ENCODE measurements at places on chromosomes 11 and 22. TPM values are rescaled to one million over a fixed set of nuclear protein-coding genes. Genes with fewer than 3 reads are reported as not detected.

The AMPD3 gene
- total RNA-seq = 31.2 TPM

GRCh38 chr11:103547024-103547423, 437.8 kb downstream of the DYNC2H1 start:
- DNase-seq = no peak

DNA sequence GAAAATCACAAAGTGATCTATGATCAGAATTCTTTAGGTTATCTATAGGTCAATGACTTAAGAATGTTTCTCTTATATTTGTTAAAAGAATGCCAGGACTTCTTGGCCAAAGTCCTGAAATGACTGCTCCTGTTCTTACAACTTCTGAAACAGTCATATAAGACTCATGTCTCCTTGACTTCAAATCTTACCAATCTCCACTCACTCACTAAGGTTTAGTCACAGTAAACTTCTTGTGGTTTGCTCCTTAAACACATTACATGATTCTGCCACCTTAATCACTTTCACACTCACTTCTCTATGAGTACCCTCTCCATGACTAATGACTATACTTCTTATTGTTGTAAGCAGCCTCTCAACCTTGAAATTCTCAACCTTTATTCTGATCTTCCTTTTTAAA, 648.7 kb upstream of the CCDC179 start:
- DNase-seq = no peak

The DKK3 gene
- 175 TPM for total RNA-seq

The UPK3A gene
- total RNA-seq = 0.49 TPM

- no peak for DNase-seq
Observed at GRCh38 chr22:39943337-39943736, 16.9 kb upstream of the TMA7B start.

The IGSF22 gene
- total RNA-seq = 0.68 TPM

GRCh38 chr11:12453243-12453642, 75.9 kb downstream of the PARVA start:
- no peak for DNase-seq

DNA sequence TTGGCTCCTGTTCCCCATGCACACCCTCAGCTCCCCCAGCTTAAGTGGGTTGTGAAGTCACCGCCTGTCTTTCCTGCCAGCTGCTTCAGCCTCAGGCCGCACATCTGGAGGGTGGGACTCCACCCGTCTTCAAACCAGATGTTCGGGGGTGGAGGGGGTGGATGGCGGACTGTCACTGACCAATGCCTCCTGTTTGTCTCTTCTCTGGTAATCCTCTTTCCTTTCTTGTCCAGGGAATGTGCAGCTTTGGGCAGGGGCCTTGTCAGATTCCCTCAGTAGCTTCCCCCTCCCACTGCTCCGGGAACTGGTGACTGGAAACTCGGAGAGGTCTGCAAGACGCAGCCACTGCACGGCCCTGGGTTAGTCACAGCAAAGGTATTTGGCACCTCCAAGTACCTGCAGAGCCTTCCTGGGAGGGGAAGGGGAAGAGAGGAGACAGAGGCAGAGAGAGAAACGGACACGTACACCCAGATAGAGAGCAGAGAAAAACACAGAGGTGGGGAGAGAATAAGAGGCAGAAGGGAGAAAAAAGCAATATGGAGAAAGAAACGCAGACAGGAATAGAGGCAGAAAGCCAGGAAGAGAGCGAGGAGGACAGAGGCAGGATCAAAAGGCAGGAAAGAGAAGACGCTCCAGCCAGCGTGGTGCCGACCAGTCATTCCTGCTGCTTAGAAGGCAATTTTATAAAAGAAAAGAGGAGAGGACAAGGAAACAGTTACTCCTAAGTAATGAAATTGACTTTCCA, 56.1 kb upstream of the TIMP3 start:
- DNase-seq = peak; percentile 89

DNA sequence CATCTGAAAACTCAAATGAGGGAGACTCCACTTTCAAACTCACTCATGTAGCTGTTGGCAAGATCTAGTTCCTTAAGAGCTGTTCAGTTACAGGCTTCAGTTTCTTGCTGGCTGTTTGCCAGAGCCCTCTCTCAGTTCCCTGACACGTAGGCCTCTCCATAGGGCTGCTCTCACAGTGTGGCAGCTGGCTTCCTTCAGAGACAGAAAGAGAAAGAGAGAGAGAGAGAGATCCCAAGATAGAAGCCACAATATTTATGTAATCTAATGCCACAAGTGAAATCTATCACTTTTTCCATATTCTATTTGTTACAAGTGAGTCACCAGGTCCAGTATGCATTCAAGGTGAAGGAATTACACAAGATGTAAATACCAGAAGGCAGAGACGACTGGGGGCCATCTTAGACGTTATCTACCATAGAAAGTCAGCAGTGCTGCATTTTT, 168.8 kb downstream of the RCN1 start:
- DNase-seq = no peak

GRCh38 chr11:11400121-11400520, 47.1 kb upstream of the CSNK2A3 start:
- DNase-seq = no peak

GRCh38 chr11:68822546-68822945, 19.2 kb downstream of the CPT1A start:
- DNase-seq = no peak

The RASL10A gene
- 2.9 TPM for total RNA-seq

The KCNJ11 gene
- total RNA-seq = 6.5 TPM

GRCh38 chr11:102610200-102610599, 14.9 kb downstream of the MMP20 start:
- DNase-seq = no peak

DNA sequence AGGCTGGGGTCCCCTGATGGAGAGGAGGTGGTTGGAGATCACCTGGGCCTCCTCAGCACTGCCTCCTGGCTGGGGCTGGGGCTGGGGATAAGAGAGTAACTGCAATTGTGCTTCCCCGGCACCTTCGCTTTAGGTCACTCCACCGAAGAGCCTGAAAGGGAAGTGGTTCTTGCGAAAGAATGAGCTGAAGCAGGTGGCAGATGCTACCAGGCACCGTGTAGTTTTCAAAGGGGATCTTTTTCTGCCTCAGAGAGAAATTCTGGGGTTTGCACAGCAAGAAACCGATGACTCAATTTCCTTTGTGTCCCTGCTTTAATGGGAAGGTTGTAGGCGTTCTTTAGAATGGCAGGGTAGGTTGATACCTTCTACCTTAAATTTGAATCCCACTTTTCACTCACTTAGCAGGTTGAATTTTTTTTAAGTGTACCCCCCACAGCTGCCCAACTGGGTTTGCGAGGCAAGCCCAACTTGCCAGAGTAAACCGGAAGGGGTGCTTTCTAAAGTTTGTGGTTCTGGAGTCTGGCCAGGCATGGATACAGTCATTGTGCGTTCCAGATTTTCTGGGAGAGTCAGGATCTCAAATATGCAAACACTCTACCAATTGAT, 5.3 kb downstream of the CD44 start:
- DNase-seq = no peak

The FGF3 gene
- total RNA-seq = not detected

- DNase-seq = no peak
Observed at GRCh38 chr11:12433121-12433520, 55.8 kb downstream of the PARVA start.

DNA sequence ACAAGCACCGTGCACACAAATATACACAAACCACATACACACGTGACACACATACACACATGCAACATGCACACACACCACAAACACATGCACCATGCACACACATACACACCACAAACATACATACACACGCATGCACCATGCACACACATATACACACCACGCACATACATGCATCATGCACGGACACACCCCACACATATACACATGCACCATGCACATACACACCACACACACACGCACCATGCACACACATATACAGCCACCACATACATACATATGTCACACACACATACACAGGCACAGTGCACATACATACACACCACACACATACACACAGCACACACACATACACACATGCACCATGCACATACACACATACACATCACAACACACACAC, 12.7 kb upstream of the B4GALNT4 start:
- no peak for DNase-seq

The ARHGAP20 gene
- 2.0 TPM for total RNA-seq

DNA sequence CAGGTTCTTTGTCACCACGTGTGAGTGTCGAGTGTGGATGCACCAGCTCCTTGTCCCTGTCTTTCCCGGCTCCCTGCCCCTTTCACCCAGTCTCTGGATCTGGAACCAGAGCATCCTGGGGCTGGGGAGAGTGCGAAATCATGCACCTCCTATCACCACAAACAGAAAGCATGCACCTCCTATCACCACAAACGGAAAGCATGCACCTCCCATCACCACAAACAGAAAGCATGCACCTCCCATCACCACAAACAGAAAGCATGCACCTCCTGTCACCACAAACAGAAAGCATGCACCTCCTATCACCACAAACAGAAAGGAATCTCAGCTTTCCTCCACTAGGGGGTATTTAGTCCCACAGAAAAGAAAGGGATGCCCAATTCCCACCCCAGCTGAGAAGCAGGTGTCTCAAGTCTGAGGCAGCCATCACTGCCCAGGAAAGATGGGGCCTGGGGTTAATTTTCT, 5.9 kb upstream of the GLB1L3 start:
- peak; percentile 40 for DNase-seq

DNA sequence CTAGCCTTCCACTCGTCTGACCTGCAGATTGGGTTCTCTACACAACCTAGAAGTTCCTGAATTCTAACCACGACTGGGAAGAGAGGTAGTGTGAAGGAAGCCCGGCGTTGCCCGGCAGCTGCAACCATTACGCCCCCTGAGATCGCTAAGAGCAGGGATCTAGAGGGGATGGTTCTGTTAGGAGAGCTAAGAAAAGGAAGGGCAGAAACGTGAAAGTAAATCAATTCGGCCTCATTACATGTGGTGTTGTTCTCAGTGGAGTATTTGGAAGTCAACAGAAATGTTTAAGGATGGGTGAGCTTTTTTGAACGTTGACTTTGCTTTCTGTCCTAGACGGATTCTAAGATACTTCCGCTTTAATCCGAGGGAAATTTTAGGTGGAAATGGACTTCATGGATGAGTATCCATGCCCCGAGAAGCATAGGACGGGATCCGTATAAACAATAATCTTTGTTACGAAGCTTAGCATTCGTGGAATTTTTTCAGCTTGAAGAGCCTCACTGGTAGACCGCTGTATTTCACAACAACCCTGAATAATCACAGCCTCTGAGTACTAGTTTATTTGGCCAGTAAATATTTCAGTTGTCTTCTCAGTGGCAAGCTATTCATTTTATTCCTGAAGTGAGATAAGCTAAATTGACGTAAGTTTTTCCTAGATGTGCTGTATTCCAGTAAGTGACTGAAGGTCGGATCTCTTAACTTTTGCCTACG, 629 bp downstream of the ATP5MG start:
- no peak for DNase-seq

DNA sequence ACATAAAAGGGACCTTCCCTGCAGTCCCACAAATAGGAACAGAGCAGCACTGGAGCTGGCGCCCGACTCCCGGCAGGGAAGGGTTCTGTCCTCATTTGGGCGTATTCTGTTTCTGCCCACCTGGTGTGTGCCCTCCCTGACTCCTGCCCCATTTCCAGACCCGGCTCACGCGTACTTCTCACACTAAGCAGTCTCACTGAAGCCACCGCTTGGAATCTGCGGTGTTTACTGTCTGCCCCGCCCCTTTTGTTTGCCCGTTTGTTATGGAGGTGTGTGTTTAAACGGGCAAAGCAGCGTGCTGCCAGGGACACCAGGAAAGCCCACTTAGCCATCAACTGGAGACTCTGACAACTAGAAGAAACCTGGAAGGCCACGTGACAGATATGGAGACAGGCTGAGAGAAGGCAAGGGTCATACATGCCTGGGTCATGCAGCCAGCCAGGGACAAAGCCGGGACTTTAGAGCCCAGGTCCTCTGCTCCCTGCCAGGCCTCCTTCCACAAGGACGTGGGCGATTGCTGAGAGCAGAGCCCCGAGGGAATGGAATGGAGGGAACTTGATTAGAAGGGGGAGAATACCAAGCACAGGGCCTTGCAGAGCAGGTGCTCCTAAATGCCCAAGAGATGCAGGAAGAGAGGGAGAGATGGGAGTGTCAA, 8.7 kb upstream of the EFCAB6 start:
- DNase-seq = peak; percentile 78

The SLC5A4 gene
- not detected for total RNA-seq

DNA sequence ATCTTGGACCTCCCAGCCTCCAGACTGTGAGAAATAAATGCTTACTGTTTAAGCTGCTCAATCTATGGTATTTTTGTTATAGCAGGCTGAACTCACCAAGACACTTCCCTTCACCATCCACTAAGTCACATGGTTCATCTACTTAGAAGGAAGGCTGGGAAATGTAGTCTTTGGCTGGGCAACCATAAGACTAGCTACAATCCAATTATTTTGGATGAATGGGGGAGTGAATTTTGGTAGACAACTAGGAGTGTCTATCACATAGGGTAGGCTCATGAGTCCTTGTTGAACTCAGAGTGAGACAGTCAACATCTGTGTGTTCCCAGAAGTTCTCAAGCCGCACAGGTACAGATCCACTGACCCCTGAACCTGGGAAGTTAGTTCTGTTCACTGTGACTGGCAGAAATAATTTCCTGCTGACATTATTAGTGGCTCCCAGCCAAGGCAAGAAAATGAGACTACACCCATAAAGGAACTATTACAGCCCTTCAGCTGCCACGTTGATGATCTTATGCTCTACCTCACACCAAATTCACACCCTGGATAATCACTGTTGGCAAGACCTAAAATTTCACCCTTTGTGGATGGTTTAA, 3.1 kb upstream of the SLC35C1 start:
- no peak for DNase-seq

GRCh38 chr11:48210052-48210451, 6.6 kb upstream of the OR4B1 start:
- DNase-seq = no peak

DNA sequence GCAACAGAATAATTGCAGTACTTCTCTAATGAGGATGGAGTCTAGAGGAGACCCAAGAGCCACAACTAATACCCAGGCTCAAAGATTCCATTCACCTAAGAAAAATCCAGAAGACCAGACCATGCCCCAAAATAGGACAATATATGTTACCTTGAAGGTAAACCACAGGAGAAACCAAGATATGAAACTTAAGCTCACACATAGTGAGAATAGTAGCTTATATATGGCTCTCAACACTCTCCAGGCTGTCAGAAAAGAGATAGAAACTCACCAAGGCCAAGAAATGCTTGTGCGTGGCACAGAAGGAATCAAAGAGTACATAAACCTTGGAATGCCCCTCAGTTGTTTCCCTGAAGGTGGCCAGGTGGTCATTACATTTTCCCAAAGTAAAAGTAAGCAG, 9.1 kb downstream of the FAM111A start:
- no peak for DNase-seq

Data from lower leg skin (tissue), 4 donors.